ENCODE measurements at places on chromosomes 5 and 9.

DNA sequence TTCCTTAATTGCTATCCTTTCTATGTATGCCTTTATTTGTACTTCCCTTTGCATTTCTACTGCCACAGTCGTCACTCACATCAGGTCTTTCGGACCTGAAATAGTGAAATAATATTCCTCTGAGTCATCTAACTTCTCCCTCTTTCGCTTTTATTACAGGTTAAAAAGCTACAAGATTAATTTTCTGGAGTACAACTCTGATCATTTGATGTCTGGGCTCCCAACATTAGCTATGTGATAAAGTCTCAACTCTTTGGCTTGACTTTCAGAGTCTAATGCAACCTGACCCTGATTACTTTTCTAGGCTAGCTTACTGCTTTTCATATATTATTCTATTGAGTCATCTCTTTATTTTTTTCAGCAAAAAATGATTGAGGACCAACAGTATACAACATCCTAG is 638.8 kb upstream of the WWC1 start:
- no peak for DNase-seq

- no peak for DNase-seq
Measured at GRCh38 chr5:150491876-150492275, 16.1 kb upstream of the NDST1 start.

- no peak for DNase-seq
Measured at GRCh38 chr9:16139774-16140173, 586.9 kb downstream of the CCDC171 start.

DNA sequence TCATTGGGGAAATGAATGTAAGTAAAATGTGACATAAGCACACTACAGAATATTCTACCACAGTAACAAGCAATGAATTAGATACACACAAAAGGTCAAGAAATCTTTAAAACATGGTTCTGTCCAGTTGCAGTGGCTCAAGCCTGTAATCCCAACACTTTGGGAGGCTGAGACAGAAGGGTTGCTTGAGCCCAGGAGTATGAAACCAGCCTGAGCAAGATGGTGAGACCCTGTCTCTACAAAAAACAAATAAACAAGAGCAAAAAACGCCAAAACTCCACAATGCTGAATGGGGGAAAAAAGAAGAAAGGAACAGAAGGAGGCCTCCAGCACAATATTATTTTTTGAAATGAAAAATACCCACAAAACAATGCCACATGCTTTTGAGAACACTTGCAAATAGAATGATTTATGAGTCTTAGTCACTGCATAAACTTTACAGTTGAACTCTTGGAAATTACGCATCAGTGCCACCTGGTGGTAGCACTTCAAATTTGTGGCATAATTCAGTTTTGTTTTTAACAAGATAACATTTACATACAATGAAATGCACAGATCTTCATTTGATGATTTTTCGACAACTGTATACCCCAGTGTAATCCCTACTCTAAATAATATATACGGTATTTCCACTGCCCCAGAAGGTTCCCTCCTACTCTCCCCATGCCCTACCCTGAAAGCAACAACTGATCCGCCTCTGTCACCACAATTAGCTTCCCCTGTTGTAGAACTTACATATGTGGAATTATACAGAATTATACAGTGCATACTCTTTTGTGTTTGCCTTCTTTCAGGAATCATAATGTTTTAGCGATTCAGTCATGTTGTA is 14.4 kb upstream of the SPINK4 start:
- DNase-seq = peak; percentile 80

DNA sequence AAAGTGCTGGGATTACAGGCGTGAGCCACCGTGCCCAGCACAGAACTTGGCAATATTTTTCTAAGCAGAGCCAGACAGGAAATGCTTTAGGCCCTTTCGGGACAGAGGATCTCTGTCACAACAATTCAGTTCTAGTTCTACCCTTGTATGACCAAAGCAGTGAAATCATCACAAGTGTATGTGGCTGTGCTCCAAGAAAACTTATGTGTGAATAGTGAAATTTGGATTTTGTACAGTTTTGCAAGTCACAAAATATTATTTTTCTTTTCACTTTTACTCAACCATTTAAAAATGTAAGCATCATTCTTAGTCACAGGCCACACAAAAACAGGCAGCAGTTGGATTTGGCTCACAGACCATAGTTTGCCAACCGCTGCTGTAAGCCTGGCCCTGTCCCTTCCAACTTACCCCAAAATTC is 20.4 kb upstream of the PRUNE2 start:
- DNase-seq = no peak

- DNase-seq = no peak
Measured at GRCh38 chr5:167819406-167819805, 472.0 kb upstream of the WWC1 start.
